ENCODE measurements at places on chromosomes 12 and 14.

GRCh38 chr14:51251486-51251885, 11.4 kb downstream of the TMX1 start:
- no peak for DNase-seq

DNA sequence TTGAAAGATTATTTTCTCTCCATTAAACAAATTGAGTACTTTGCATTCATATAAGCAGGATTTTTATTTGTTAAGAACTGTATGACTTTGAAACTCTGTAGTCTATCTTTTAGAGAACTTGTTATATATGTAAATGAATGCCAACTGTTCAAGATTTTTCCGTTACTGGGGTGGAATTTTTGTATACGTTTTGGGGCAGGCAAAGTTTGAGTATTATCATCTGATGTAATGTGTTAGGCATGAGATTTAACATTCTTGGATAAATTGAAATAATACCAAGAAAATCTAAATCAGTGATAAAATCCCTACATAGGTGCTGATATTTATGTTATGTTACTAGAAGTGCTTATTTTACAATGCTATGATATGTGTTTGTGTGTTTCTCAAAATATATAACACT, 8.4 kb downstream of the CNOT2 start:
- no peak for DNase-seq

DNA sequence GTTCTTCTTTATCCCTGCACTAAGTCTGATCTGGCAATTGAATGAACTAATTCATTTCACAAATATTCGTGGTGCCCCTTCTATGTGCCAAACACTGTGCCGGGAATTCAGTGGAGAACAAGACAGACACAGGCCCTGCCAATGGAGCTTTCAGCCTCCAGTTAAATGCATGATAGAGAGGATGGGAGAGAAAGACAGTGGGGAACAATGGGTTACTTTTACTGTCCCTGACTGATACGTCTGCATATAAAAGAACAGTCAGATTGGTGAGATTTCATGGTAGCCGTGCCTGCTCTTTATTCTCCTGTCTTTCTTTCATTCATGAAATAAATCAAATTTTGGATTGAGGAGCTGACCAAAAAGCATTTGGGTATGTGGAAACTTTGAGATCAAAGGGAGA, 78.5 kb downstream of the TMEM117 start:
- no peak for DNase-seq

DNA sequence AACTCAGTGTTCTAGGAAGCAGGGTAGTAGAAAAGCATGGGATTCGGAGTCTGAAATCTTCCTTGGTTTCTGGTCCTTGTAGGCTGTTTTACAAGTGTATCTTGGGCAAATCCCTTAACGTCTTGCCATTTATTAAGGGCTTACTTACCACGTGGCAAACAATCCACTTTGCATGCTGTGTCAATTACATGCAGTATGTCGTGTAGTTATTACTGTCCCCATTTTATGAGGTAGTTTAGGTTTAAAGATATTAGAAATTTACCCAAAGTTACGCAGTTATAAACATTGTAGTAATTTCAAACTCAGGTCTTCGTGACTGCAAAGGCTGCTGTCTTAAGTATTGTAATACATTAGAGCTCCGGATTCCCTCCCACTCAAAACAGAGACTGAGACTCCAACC, 1.5 kb upstream of the NOVA1 start:
- DNase-seq: no peak

DNA sequence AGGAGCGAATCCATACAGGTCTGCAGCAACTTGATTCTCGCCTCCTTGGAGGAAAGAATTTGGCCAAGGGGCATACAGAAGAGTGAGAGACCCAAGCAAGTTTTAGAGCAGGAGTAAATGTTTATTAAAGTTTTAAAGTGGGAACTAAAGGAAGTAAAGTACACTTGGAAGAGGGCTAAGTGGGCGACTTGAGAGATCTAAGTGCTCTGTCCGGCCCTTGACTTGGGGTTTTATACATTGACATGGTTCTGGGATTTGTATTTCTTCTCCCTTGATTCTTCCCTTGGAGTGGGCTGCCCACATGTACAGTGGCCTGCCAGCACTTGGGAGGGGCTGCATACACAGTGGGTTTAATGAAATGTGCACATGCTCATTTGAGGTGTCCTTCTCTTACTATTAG, 421.2 kb downstream of the TMEM121 start:
- DNase-seq: no peak
